ENCODE measurements at places on chromosomes 11 and 22.

GRCh38 chr22:47331750-47332149 is 569.3 kb downstream of the TBC1D22A start:
- no peak for DNase-seq

- DNase-seq, result no peak
These were observed 1.4 kb downstream of the FDX1 start for GRCh38 chr11:110431051-110431672.

DNA sequence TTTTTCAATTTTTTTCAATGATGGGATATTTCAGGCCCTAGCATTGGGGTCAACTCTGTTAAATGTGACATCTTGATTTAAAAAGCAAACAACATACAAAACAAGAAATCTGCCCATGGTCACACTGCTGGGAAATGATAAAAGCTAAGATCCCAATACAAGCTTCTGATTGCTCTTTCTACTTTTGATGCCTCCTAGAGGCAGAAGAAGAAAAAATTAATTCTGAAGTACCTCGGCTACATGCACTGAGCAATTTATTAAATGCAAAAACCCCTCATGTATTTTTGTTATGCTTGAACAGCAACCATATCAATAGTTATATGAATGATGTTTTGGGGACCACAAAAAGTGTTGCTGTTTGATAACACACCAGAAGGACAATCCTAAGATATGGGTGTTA is 342.1 kb upstream of the NARS2 start:
- DNase-seq, result peak; percentile 6

DNA sequence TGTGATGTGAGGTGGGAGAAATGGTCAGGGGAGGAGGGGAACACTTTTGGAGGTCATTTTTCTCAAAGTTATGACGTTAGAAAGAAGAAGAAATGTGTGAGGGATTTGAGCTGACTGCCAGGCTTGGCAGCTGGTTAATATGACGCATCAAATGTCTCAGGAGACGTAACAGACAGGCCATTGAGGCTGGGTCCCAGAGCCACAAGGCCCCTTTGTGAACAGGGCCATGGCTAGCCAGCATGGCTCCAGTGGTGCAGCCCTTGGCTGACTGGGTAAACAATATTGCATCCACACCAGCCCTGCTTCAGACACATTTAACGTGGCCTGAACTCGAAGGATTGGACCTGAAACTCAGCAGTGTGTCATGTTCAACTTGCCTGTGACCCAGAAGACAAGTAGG is 34.3 kb downstream of the AMOTL1 start:
- DNase-seq, result peak; percentile 85

DNA sequence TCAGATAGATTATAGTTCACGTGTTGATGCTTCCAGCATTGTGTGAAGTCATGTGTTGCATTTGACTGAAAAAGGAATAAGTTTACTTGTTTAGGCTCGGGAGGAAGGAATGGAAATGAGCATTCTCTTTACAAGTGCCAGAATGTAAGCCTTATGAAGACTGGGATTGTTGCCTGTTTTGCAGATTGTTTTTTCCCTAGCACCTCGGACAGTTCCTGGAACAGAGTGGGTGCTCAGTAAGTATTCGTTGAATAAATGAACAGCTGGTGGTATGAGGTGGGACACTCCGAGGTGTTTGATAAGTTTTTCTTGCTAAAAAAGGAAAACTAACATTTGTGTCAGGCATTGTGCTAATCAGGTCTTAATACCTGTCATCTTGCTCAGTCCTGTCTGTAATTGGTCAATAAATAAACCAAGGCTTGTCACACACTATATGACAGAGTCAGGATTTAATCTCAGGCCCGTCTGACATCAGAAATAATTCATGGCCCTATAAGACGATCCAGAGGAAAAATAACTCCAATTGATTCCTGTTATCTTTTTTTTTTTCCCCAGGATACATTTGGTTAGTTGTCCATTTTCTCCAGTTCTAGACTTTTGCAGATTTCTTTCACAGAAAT is 304.7 kb downstream of the NELL1 start:
- no peak for DNase-seq
